ENCODE measurements at places on chromosomes 2 and 18.

- no peak for DNase-seq
Observed at GRCh38 chr18:24277516-24278195, 120.0 kb downstream of the OSBPL1A start.

- DNase-seq = no peak
Observed at GRCh38 chr2:120908314-120908975, 172.8 kb downstream of the GLI2 start.

DNA sequence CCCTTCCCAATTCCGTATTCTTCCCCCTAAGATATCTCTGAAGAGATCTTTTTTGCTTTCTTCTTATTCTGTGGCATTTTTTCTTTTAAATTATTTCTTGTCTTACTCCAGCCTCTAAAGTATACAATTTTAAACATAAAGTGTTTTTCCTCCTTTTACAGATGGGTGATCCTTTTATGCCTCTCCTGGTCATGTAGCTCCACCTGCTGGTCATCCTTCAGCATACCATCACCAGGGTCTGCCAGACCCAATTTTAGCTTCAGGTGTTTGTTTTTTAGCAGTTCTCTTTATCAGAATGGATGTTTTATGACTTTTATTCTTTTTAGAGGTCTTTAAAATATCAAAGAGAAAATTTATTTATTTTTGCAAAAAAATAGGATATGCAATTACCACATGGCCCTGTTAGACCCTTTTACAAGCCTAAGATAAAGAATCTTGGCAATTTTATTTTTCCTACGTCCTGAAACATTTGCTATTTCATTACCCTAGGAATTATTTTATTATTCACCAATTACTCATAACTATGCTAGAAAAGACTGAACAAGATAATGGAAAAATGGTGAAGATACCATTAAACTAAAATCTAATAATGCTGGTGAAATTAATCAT, 55.5 kb downstream of the PIGN start:
- no peak for DNase-seq

- no peak for DNase-seq
Observed at GRCh38 chr2:39491653-39492052, 54.6 kb upstream of the MAP4K3 start.

DNA sequence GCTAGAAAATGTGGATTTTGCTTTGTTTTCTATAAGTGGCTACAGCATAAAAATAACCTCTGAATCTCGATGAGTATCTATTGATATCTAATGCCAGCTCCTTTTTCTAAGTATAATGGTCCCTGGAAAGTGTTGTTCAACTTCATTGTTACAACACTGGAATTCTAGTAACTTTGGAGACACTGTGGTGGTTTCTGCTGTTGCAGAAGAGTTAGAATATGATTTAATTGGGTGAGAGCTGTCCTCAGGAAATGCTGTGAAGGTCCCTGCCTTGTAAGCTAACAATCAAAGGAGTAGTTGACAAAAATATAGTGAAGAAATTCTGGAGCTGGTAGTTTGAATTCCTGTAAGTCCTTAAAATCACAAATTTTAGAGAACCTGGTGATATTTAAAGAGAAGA, 62.1 kb downstream of the C18orf63 start:
- DNase-seq = no peak

DNA sequence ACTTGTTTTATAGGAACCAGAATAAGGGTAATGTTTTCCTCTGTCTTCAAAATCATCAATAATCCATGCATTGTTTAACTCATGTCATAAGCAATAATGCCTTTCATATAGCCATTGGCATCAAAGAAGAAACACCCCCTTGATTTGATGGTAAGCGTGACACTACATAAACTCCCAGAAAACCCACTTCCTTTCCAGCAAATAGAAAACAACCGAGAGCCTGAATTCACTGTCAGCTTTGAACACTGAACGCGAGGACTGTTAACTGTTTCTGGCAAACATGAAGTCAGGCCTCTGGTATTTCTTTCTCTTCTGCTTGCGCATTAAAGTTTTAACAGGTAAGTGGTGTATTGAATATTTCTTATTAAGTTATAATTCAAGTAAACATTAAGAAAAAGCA, at the start of gene ICOS:
ICOS (plus strand) TSS at position 229 of the 400 bp plus-strand sequence; CDS start at position 281, 52 bp downstream.
- no peak for DNase-seq

- no peak for DNase-seq
Observed at GRCh38 chr2:46556681-46557289, 77.4 kb downstream of the TMEM247 start.

DNA sequence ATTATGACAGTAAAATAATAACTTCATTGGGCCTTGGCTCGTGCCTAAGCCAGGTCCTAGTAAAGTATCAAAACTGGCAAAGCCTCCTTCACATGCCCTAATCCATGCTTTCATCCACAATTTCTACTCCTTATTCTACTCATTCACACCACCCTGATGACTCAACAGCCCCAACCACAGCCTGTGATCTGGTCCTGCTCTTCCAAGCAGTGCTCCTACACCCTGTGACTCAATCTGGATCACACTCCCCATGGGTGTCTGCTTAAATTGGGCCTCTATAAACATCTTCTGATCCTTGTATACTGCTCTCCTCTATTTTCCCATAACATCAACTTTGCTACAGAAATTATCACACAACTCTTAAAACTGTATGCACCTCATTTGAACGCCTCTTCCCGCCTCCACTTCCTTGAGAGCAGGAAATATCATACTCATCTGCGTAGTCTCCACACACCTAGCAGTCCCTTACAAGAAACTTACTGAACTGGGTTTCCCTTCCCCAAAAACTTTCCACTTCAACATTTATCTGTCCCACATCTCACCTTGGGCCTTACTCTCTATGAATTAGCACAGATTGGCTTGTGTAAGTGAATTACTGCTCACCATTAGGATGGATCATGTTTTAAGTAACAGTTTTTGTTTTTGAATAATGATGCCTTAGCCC, 15.9 kb downstream of the GTF3C3 start:
- DNase-seq = no peak

DNA sequence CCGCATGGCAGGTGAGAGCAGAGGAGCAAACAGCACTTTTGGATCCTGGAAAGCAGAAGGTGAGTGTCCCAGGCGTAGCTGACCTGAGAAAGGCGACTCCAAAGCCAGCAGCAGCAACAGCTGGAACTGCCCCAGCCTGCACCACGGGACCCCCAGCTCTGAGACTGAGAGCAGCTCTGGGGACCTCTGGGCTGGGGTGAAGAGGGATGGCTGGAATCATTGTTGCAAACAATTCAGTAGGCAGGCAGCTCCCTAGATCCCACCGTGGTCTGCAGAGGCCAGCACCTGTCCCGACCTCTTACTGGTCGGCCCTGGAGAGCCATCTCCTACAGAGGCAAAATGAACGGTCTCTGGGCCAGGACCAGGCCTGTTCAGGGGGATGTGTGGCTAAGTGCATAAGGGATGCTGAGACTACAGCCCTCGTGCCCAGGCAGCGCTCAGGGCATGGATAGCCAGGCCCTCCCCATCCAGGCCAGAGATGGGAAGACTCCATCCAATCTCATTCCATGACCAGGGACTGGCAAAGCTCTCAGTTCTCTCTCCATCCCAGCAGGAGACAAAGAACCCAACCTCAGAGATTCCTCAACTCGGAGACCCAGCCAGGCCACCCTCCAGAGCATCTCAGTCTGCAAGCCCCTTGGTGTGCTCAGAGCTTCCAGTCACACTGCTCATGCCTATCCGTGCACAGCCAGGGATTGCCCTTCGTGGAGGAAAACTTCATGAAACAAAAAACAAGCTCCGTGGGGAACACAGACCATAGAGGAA, 38.2 kb upstream of the ALPP start:
- no peak for DNase-seq
